ENCODE measurements at places on chromosomes 11 and 22. TPM values are rescaled to one million over a fixed set of nuclear protein-coding genes. Genes with fewer than 3 reads are reported as not detected.

Gene APLP2
- 888 TPM for total RNA-seq

Gene CDHR5
- not detected for total RNA-seq

Gene OR4A16
- total RNA-seq = not detected

Gene STX3
- total RNA-seq = 20.2 TPM

Gene MMP27
- not detected for total RNA-seq

Gene IGLL1
- not detected for total RNA-seq

Gene SLC37A2
- total RNA-seq = 1.7 TPM

Gene PYGM
- 8.8 TPM for total RNA-seq

Gene CNGA4
- total RNA-seq = 0.17 TPM

Gene C11orf97
- total RNA-seq = not detected

Gene KCNJ11
- not detected for total RNA-seq
